Activated CD8-positive, alpha-beta T cell treated with anti-CD3 and anti-CD28 coated beads, Interleukin-2, amount 10 ng/mL, durations not matched to agents 7 days and 5 days (primary cell): ENCODE measurements at places on chromosomes 13 and 19. TPM values are rescaled to one million over a fixed set of nuclear protein-coding genes. Genes with fewer than 3 reads are reported as not detected.
A peak's percentile ranks its signal among the peaks of the same experiment; 100 is the strongest.

GRCh38 chr13:67128136-67128535 is 102.0 kb downstream of the PCDH9 start:
- H3K27ac ChIP-seq = no peak overlapping the region
- no peaks in the 10 kb centered on the region for H3K4me1 ChIP-seq
- no peaks in the 10 kb centered on the region for H3K36me3 ChIP-seq
- DNase-seq = no peak
- H3K4me3 ChIP-seq = no peak overlapping the region

SLC7A9 gene
- total RNA-seq = 0.58 TPM

GRCh38 chr13:35136585-35136984 is 194.5 kb downstream of the NBEA start:
- no peaks in the 10 kb centered on the region for H3K27me3 ChIP-seq

CYP2S1 gene
- total RNA-seq = 0.95 TPM

DNA sequence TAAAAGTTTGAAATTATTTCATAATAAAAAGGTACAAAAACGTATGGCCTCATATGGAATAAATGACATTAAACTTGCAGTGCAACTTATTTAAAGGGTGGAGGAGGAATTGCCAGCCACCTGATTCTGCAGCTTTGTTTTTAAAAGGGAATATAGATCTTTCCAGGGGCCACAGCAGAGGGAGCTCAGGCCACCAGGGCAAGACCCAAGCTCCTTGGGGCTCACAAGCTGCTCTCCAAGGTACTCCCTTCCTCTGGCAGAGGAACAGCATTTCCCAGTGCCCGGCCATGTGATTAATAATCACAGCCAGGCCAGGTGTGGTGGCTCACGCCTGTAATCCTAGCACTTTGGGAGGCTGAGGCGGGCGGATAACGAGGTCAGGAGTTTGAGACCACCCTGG is 6.2 kb downstream of the ACOD1 start:
- no peak for DNase-seq
- no peak overlapping the region for H3K4me3 ChIP-seq
- no peaks in the 10 kb centered on the region for H3K36me3 ChIP-seq
- H3K4me1 ChIP-seq = no peaks in the 10 kb centered on the region
- no peak overlapping the region for H3K27ac ChIP-seq

DNA sequence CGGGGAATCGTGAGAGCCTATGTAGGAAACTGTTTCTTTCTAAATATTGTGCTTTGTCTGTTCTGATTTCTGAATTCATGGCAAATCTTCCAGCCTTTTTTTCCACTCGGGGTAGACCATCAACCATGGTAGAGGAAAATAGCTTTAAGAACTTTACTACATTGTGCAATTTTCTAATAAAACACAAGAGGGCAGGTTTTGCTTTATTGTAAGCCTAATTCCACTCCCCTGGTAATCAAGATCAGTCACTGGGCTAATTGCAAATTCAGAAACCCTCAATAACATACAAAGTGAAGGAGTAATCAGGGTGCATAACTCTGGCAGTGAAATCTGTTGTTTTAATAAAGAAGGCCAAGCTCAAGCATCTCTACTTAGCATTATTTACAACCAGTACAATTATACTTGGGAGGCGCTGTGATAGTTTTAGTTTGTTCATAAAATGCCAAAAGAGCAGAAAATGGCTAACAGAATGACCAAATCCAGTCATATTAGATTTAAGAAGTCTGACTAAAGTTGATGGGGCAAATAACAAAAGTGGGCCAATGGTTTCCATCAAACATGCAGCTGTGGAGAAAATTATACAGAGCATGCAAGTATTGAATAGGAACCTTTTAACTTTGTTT is 43.8 kb downstream of the DCT start:
- no peak for DNase-seq
- peaks cover 3% of the 10 kb centered on the region for H3K27me3 ChIP-seq
- no peaks in the 10 kb centered on the region for H3K36me3 ChIP-seq

GRCh38 chr13:99380921-99381645 is 73.9 kb upstream of the GPR183 start:
- peaks cover 63% of the 10 kb centered on the region for H3K36me3 ChIP-seq
- peaks cover 92% of the 10 kb centered on the region for H3K4me1 ChIP-seq
- H3K27ac ChIP-seq = peak overlapping the region; percentile 93
- DNase-seq = peak; percentile 78
- H3K4me3 ChIP-seq = peak overlapping the region; percentile 43
